Bronchial epithelial cell (primary cell): ENCODE measurements at places on chromosomes 11 and 22.

DNA sequence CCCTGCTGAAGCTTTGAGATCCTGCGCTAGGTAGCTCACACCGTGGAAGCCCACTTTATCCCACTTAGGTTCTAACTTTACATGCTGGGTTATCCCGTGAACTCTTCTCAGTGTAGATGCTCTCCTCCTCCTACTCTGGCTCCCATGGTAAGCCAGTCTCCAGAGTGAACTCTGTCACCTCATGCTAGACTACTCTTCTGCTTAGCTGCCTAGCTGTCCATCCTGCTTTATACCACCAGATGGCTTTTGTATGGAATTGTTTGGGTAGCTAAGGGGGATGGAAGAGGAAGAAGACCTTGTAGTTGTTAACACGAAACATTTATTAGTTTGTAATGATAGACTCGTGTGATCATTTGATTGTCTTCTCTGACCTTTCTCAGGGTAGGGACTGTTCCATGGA is 46.8 kb downstream of the EMSY start:
- DNase-seq, result no peak

GRCh38 chr11:1819074-1819473 is 15.7 kb upstream of the SYT8 start:
- no peak for DNase-seq

DNA sequence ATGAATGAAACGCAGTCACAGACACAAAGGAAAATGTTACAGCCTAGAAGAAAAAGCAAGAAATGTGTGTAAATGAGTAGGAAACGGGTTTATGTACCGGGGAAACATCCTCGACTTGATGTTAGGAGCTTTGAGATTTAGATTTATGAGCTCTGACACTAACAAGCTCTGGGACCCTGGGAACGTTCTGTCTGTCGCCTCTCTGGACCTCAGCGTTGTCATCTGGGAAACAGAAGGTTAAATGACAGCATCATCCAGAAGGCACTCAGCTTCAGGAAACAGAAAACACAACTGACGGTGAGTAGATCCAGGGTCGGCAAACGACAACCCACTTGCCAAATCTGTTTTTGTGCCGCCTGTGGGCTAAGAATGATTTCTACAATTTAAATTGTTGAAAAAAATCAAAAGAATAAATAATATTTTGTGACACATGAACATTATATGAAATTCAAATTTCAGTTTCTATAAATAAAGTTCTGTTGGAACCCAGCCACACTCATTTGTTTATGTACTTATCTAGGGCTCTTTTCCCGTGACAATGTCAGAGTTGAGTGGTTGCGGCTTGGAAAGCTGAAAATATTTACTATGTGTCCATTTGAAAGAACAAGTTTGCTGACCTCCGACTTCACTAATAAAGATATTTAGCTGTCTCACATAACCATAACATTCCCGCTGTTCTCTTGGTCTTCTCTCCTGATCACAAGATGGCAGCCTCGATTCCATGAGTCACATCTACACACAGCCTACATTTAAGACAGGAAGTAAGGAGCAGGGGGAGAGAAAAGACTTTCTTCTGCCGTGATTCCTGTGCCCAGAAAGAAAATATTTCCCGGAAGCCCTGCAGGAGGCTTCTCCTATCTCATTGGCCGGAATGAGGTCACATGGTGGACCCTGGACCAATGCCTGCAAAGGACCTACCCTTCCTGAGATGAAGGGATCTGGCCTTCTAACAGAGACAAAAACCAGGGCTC is 47.1 kb upstream of the SYT13 start:
- DNase-seq, result peak; percentile 35

DNA sequence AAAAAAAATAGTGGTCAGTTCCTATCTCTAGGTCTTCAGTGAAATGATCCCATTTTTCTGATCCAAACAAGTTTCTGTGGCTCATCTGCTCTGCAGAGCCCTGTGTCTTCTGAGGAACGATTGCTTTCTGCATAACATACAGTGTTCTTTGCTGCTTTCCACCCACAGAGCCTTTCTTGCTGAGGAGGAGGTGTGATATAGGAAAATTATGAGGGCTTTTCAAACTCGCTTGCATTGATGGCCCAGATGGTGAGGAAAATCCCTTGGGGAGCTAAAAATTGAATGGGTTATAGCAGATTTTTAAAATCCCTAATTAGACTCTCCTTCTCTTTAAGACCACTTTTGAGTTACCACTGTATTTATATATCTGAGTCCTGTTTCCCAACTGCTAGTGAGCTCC is 31.3 kb downstream of the JAM3 start:
- DNase-seq, result no peak

DNA sequence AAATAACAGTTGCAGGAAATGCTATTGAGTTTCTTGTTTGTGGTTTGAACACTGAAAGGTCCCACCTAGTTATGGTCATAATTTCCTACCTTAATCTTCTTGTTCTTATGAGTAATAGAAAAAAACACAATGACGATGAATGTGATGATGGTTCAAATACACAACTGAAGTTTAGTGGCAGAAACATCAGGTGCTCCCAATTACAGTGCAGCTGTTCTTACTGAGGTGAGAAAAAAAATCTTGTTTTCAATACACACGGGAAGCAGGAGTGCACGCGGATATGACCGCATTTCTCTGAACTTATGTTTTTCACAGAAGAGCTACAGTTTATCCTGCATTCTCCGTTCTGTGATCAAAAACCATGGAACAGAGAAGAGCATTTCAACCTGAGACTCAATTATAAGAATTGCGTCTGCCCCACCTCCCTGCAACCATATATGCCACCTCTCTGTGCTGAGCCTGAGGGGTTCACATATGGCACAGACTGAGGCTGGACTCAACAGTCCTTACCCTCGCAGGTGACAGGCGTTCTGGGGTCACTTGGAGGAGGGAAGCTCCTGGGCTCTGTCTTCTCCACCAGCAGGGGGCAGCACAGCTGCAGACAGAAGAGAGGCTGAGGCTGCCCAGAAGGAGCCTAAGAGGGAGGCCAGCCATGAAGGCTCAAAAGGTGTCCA is 99.7 kb upstream of the IGLL5 start:
- DNase-seq, result peak; percentile 29

- DNase-seq, result no peak
Measured at GRCh38 chr22:32685512-32685911, 116.0 kb upstream of the TIMP3 start.

GRCh38 chr22:44088976-44089570 is 65.0 kb downstream of the PARVB start:
- DNase-seq, result peak; percentile 76

DNA sequence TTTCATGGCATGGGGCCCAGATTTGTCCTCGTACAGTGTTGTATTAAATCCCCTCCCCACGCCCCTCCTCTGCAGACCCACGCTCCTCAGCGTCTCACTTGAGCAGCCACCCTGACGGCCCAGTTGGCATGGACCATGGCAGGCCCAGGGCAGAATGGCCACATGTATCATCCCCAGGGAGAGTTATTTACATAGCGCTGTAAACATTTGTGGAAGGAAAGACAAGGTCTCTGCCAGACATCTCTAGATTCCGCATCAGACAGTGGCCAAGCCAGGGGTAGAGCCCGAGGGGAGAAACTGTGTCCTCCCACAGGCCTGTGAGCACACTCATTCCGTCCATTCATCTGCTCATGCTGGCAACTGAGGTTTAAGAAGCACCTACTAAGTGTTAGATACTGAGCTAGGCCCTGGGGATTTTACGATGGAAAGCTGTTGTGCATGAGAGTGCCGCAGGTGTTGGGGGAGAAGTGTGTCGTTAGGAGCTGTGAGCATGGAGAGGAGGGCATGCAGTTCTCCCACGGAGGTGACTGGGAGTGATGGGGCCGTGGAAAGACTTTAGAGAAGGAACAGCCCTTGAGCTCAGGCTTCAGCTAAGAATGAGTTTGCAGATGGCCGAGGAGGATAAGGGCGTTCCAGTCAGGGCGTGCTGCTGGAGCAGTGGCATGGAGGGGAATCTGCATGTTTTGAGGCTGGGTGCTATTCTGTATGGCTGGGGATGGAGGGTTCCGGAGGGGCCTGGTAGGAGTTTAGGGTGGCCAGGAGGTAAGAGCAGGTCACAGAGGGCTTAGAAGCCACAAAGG is 94.9 kb downstream of the GRIK4 start:
- DNase-seq, result no peak

GRCh38 chr11:134758342-134758931 is 346.4 kb upstream of the B3GAT1 start:
- no peak for DNase-seq

GRCh38 chr11:99063331-99063730 is 42.6 kb downstream of the CNTN5 start:
- no peak for DNase-seq

DNA sequence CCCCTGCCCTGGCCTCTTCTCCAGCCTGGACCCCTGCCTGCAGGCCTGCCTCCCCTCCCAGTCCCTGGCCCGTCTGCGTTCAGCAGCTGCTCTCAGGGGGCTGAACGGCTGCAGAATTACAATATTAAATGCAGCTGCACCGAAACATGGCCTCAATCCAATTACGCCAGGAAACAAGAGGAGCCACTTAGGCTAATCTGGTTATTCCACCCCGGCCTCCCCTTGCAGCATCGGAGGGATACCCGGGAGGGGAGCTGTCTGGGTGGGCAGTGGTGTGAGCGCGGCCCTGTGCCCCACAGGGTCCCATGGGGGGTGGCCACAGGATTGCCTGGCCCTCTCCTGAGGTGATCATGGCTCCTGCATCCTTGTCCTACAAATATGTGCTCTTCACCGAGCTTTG is 42.6 kb downstream of the FLRT1 start:
- DNase-seq, result no peak

DNA sequence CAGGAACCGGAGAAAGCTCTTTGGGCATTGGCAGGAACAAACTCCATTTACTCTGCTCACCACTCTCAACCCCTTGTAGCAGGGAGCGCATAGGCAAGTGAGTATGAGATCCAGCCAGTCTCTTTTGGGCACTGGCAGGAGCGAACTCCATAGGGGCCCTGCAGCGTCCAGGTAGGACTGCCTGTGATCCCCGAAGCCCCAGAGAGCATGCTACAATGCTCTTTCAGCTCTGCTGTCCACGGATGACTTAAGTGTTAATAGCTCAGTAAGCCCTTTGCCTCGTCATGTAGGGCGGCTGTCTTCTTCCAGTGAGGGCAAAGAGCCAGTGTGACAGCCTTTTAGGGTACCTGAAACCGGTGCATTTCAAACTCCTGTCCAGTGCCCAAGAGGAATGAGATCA is 1525.6 kb upstream of the RAG2 start:
- no peak for DNase-seq

DNA sequence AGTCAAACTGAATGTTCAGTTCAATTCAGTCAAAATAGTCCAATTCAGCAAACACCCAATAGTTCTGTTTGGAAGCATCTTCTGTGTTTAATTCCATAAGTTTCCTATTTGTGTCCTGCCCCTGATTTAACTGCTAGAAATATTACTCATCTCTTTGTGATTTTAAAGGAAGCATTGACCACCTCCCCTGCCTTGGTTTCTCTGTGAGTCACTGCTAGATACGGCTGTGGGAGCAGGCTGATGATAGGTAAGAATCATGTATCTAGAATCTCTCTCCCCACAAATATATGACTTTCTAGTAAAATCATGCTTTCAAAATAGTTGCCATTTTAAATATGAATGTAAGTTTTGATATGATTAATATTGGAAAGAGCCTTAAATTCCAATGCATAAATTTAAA is 888.5 kb downstream of the NTM start:
- DNase-seq, result peak; percentile 36

DNA sequence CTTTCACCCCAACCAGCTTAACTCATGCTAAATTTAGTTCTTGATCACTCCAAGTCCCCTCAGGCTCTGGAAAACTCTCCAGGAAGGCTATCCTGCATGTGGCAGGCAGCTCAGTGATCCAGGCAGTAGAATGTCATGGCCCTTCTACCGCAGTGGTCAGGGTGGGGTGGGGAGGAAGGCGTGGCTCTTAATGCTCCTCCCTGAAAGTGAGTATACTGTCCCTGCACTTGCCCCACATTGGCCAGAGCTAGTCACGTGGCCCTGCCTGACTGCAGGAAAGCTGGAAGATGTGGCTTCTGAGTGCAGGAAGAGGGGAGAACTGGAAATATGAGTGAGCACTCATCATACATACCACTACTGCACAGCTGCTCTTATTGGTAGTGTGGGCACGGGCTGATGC is 102.1 kb downstream of the GRAMD1B start:
- DNase-seq, result no peak

DNA sequence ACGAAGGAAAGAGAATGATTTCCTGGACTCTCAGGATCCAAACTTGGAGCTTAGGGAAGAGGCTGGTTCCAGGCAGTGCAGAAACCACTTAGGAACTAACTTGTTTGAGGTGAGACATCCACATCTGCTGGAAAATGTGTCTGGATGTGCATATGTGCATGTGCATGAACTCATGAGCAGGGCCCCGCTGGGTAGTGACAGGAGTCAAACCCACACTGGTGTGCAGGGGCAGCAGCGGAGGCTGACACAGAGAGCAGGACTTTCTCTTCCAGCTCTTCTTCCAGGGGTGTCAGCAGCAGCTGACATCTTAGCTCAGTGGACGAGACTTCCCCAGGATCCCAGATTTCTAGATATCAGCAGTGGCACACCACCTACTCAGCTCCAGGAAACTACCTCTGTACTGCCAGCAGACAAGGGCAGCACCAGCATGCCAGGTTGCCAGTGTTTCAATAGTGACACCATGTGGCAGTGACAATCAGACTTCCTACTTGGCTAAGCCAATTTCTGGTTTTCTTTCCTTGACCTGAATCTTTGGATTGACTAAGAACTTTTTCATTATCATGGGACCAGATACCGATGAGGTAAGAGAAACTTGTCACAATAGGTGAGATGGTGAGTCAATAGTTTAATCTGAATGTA is 227.5 kb upstream of the ZC3H12C start:
- peak; percentile 13 for DNase-seq

DNA sequence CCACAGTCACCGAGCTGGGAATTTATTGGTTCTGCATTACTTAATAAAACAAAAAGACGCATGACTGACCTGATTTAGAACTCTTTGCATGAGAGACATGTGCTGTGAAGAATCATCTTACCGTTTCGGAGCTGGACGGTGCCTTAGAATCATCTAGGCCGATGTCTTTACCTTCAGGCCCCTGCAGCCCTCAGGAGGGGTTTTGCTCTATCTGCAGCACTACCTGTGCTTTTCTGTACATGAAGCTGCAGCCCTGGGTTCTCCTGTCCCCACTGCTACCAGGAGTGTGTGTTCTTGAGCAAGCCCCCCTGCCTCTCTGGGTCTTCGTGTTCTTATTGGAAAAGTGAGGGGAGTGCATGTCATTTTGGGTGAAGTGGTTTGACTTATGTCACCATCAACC is 94.0 kb upstream of the OR4B1 start:
- no peak for DNase-seq

DNA sequence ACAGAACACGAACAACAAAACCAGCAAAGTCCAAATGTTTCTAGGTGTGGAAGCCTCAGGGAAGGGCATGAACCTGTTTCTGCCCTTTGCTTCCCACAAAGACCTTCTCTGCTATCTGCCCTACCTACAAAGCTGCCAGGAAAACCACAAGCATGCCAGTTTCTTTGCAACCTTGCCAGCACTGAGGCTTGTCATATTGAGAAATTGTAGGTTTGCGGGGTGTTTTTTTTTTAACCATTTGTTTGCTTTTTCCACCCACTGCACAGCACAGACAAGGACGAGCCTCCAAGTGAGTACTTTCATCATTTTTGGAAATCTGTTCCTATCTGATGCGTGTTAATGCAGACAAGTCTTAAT is 12.8 kb downstream of the PARVG start:
- DNase-seq, result peak; percentile 8

- no peak for DNase-seq
Measured at GRCh38 chr22:34214372-34214771, 294.1 kb upstream of the LARGE1 start.

- DNase-seq, result no peak
Measured at GRCh38 chr11:70433966-70434812, 35.9 kb downstream of the CTTN start.

GRCh38 chr11:35029979-35030682 is 108.8 kb upstream of the CD44 start:
- DNase-seq, result peak; percentile 90
